ENCODE measurements at places on chromosomes 12 and 14.

DNA sequence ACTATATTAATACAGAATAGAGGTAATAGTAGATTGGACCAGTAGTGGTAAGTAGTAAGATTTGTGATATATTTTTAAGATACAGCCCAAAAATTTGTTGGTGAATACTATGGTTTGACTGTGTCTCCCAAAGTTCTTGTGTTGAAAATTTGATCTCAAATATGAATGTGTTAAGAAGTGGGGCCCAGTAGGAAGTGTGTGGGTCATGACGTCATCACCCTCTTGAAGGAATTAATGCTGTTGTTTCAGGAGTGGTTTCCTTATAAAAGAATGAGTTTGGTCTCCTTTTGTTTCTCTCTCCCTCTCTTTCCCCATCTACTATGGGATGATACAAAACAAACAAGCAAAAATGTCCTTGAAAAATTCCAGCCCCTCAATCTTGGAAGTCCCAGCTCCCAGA, 16.3 kb downstream of the LUM start:
- DNase-seq, result no peak

DNA sequence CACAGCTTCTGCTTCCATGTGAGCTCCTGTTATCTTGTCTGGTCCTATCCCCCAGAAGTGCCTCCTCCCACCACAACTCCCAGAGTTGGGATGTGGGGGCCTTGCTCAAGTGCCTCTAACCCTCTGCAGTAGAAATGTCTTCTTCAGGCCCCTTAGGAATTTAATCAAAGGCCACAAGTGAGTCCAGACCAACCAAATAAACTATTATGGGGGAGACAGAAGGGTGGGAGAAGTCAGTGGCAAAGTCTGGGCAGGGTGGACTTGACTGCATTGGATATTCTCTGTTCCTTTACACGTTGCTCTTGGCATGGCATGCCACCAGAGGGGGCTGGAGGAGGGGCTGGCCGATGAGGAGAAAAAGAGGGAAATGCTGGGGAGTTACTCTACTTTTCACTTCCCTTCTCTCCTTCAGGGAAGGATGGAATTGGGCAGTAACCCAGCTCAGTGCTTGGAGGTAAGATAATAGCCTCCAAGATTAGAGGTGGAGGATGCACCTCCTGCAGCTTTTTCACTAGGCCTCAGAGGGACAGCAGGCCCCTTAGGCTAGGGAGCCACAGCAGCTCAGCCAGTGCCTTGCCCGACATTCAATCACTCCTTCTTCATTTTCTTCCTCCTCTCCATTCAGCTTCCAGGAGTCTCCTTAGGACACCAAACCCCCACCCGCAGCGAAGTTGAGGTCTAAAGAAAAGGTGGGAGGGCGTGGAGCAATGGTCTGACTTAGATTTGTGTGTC, 1.2 kb upstream of the AP1G2 start:
- no peak for DNase-seq

DNA sequence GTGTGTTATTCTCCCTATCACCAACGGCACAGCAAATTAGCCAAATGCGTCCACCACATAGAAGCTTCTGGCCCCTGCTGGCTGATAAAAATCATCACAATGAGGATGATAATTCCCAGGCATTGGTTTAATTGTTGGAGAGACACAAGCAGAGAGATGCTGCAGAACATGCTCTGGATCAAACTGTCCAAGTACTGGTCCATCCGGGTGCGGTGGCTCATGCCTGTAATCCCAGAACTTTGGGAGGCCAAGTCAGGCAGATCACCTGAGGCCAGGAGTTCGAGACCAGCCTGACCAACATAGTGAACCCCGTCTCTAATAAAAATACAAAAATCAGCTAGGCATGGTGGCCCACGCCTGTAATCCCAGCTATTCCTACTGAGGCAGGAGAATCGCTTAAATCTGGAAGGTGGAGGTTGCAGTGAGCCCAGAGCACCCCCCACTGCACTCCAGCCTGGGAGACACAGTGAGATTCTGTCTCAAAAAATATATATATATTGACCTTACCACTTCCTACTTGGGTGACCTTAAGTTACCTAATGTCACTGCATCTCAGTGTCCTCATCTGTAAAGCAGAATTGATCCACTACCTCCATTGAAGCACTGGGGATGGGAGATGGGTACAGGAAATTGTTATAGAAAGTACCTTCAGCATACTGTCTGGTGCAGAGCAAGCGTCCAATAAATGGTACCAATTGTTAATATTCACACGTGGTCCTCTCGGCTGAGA, 83.7 kb upstream of the EGLN3 start:
- DNase-seq, result no peak

GRCh38 chr14:55416866-55417265, 5.2 kb upstream of the ATG14 start:
- DNase-seq, result no peak

GRCh38 chr12:95815632-95816212, 25.2 kb upstream of the NTN4 start:
- DNase-seq, result no peak

GRCh38 chr12:53414756-53415417, 8.8 kb upstream of the AMHR2 start:
- DNase-seq, result no peak

DNA sequence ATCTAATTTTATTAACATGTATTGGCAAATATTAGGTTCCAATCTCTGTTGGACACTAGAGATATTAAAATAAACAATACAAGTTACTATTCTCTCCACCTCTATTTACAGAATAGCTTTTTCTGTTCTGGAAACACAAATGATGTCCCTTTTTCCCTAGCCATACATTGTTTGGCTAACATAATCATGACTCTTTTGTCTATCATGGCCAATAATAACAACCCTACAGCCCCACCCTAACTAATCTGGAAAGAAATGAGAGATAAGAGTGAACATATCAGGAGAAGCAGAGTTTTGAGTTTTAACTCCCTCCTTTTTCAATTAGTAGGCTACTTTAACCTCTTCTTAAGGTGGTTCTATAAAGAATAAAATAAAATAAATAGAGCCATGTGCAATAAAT, 40.2 kb downstream of the RASSF9 start:
- no peak for DNase-seq

DNA sequence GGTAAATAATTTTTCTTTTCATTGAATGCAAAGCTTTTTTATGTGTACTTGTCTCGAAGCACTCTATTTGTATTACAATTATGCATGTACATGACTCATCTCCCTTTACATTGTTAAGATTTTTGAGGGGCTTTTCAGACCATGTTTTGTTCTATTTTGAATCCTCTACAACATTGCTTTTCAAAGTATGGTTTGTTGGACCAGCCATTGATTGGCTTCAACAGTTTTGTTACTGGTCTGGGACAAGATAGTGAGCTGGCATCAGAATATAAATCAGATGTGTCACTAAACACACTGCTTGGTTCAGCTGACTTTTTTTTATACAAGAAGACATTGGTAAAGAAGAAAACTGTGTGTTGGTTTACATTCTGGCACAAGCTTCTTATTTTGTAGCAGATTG, 122.3 kb downstream of the MON2 start:
- no peak for DNase-seq

DNA sequence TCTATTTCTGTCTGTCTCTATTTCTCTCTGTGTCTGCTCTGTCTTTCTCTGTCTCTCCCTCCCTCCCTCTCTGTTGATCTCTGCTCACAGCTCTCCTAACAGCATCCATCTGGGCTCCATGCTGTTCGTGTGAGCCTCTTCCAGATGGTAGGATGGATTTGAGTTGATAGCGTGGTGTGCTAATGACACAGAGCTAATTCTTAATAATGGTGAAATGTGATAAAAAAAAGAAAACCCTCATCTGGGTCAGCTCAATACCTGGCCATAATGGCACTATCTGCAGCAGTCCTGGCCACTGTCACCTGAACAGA, 96.4 kb downstream of the AACS start:
- DNase-seq, result no peak

GRCh38 chr12:109995361-109995685, 845 bp downstream of the GIT2 start:
- no peak for DNase-seq

- no peak for DNase-seq
Observed at GRCh38 chr14:101191101-101191720, 287.7 kb upstream of the RTL1 start.

- DNase-seq, result no peak
Observed at GRCh38 chr14:90534838-90535555, 138.2 kb downstream of the CALM1 start.

DNA sequence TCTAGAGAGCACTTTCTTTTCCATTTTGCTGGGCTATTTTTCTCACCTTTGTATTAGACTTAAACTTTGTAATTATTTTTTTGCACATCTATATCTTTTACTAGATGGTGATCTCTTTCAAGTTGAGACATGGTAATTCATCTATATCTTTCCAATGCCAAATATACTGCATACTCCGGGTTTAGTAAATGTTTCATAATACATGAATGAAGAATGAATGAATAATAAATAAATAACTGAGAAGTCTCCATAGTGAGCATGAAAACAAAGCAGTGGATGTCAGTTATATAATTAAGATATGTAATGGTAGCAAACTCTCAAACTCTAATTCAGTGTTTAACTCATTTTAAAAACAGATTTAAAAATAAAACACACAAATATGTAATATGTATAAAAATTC, 342.5 kb upstream of the KITLG start:
- no peak for DNase-seq

DNA sequence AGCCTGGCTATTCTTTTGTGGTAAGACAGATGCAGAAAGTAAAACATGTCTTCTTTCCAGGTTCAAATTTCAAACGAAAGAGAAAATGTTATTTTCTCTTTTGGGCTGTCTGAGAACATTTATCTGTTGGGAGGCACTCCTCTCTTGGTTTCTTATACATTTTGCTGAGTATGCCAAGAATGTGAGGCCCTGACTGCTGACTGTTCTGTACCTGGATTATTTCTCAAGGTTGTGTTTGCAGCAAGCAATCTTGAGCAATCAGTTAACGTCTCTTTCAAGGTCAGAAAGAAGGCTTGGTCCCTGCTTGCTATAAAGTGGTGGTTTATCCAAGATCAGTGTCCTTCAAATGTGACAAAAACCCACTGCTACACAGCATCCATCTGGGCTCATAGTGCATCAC, 9.8 kb downstream of the SSTR1 start:
- no peak for DNase-seq

GRCh38 chr14:52188381-52188780, 79.1 kb upstream of the PTGDR start:
- DNase-seq, result no peak

GRCh38 chr14:56150645-56151345, 32.6 kb downstream of the PELI2 start:
- no peak for DNase-seq

- DNase-seq, result no peak
Observed at GRCh38 chr12:16526693-16527092, 79.3 kb downstream of the LMO3 start.

DNA sequence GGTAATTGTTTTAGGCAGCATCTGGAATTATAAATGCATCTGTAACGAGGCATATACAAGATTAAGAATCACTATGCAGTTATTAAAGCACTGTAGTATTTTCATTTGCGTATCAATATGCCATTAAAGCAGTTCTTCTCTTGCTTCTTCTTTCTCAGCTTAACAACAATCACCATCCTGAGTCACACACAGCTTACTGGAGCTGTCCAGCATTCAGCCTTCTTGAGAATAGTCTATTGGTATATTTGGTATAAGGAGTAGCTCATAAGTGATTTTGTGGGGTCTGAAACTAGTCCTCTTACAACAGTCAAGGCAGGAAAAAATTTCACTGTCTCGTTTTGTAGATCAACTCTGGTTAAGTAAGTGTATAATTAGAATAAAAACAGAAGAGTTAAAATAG, 523.0 kb upstream of the FOXG1 start:
- no peak for DNase-seq

GRCh38 chr12:110957652-110958051, 37.3 kb upstream of the MYL2 start:
- no peak for DNase-seq

DNA sequence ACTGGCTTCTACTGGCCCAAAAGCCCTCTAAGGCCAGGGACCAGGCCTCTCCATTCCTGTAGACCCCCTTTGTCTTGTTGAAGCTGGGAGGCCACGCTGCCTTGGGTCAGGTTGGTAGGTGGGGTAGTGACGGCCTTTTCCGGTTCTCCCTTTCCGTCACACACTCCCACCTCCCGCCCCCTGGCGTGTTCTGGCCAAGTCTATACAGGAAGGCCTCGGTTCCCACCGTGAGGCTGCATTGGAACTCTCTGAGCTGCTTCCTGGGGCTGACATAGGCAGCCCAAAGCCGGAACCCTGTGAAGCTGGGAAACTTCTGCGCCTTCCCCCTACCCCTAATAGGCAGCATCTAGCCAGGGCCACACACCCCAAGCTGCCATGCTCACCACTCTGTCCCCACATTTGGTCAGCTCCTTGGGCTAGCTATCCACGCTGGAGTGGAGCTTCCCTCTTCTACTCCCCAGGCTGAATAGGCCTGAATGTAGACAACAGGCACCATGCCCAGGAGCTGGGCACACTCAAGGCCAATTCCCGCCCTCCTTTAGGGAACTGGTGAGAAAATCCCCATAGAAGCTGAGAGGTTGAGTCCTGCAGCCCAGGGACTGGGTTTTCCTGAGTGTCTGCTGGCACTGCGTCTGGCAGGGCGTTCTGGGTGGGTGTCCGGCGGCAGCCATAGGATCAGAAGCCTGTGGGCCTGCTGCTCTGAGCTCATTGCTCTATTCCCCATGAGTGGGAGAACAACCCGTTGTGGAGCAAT, 35.7 kb downstream of the RIN3 start:
- DNase-seq, result no peak

DNA sequence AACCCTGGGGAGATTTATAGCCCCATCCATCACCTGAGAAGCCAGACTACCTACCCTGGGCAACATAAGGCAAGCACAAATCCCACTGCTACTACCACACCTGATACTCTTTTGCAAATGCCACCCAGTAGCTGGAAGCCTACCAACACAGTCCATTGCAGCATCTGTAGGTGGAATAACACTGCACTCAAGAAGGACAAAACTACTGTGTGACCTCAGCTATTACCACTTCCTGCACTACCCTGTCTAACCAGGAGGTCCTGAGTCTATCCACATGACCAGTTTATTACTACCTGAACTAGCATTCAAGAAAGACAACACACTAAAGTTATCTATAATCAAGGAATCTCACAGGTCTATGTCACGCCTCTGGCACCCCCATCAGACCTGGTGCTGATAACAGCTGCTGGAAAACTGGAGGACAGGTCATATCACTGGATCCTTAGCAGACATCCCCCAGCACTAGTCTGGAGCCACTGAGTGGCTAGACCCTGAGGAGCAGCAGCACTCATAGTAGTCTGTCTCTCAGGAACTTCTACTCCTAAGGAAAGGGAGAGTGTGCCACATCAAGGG, 2.9 kb upstream of the CLEC1A start:
- no peak for DNase-seq

DNA sequence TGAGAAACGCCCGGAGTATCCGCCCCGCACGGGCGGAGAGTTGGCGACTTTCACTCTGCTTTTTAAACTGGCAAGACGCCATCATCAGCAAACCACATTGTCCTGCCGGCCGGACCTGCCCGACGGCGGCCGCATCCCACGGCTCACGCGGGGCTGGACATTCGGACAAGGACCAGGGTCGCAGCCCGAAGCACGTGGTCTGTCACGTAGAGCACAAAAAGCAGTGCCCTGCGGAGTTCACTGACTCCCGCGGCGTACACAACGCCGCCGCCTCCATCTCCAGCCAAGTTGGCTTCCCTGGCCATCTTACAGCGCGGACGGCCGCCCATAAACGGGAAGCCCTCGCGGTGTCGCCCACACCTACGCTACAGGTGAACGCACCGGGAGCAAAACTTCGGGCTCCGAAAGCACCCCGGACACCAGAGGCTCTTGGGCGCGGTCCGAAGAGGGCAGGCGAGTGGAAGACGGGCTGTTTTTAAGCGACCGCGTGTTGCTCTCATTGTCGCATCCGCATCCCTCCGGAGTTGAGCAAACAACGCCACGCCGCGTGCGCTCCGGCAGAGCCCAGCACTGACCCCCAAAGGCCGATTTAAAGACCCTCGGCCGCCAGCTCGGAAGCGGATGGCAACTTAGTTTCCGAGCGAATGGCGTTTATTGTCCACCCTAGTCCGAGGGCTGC, 966 bp downstream of the SINHCAF start:
- DNase-seq, result no peak
